NCI-H460 (cell line): ENCODE measurements at places on chromosomes 3 and 15. TPM values are rescaled to one million over a fixed set of nuclear protein-coding genes. Genes with fewer than 3 reads are reported as not detected.

DNA sequence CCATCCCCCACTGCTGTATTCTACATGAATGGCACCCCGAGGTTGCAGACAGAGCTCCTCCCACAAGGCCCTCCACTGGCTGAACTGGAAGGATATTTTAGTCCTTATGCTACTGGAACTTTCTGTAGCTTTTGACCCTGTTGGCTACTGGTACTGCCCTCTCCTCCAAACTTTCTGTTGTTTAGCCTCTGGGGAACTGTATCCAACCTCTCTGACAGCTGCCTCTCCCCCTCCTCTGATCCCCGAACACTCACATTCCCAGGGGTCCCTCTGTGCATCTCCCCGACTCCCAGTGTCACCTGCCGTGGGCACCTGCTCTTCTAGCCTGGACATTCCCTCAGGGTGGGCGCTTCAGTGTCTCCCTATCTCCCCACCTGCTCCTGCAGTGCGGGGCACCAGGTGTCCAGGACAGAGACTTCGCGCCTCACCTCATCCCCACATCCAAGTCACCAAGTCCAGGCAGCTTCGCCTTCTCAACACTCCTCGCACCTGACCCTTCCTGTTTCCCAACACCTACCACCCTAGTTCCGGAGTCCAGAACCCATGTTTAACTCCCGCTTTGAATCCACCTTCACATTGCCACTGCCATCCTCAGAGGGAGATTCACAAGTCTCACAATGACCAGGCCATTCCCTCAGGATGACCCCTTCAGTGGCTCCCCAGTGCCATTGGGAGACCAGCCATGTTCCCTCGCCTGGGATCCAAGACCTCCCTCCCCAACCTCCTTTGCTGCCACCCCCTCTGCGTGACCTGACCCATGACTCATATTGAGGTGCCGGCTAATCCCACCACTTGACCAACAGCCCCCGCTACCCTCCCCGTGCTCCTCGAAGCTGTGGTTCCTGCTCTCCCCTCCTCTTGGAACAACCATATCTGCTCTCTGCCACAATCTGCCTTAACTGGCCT lies 34.2 kb downstream of the BDH1 start:
- DNase-seq = no peak

DZIP1L gene
- 2.5 and 4.7 TPM in 2 replicates for total RNA-seq

DNA sequence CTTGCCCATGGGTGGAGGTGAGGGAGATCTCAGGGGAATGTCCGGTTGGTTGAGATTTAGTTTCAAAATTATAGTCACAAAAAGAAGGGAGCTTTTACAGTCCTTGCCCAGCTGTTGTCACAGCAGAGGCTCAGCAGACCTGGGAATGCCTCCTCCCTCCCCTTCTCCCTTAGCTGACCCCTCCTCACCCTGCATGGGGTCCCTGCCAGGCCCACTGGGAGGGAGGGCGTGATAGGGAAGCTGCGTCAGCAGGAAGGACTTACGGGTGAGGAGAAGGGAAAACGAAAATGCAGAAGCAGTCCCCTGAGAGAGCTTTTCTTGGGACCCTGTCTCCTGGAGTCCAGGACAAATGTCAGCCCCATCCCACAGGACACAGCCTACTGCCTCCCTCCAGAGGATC lies 18.9 kb downstream of the SCN5A start:
- DNase-seq = no peak

GRCh38 chr3:29758434-29759322 lies 477.8 kb downstream of the RBMS3 start:
- peak; percentile 75 for DNase-seq

P4HTM gene
- total RNA-seq = 43.0 and 45.8 TPM in 2 replicates

WDR93 gene
- 0.17 and 0.30 TPM in 2 replicates for total RNA-seq

DNA sequence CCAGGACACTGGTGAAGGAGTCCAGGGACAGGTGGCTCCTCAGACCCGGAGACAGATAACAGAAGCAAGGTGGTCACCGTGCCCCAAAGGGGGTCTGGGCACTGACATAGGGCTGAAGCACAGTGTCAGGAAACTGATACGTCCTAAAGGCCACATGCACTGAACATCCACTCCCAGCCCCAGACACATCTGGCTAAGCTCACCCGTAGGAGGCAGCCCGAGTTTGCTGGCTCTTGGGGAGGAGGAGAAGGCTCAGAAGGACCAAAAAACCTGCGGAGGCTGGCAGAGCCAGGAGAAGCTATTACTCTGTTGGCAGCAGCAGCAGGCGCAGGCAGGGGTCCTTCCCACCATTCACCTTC lies 1.2 kb downstream of the CACNA2D2 start:
- no peak for DNase-seq

ETV5 gene
- 51.4 and 52.3 TPM in 2 replicates for total RNA-seq

- DNase-seq = no peak
These were observed 167.8 kb upstream of the CCDC54 start for GRCh38 chr3:107209302-107209990.

GRCh38 chr3:170751083-170751898 lies 118.7 kb downstream of the RPL22L1 start:
- DNase-seq = peak; percentile 82

GRCh38 chr15:76340803-76341365 lies 4.3 kb downstream of the ISL2 start:
- no peak for DNase-seq

GRCh38 chr3:24520976-24521419 lies 26.3 kb upstream of the THRB start:
- DNase-seq = no peak

GRCh38 chr3:68360492-68360891 lies 571.9 kb downstream of the TAFA4 start:
- no peak for DNase-seq

SI gene
- not detected in 2 replicates for total RNA-seq

DNA sequence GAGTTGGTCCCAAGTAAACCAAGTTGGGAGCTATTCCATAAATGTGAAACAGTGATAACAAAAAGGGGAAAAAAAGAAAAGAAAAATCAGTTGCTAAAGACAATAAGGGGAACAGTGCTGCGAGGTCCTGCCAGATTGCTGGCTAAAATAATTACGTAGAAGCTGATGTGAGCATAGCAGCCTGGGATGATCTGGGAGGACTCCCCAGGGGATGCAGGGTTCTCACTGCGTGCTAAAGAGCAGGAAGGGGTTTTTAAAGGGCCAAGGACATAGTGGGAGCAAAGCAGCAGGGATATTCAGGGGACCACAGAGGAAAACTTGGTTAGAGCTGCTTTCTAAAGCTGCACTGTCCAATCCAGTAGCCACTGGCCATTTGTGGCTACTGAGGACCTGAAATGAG lies 133.0 kb upstream of the UMPS start:
- no peak for DNase-seq

DNA sequence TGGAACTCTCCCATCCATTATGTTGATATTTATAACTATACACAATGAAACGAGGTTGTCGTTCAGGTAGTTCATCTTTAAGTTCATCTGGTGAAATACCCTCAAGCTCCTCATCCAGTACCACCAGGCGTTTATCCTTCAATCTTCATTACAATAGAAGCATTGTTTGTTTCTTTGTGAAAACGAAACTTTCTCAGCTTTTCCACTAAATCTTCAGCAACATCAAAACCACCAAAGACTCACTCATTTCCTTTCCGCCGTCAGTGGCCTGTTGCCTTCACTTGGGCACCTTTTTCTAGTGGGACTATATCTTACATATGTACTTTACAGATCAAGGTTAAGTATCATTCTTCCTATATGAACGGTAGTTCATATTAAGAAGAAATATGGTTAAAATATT lies 44.1 kb upstream of the TFG start:
- DNase-seq = no peak

CADM2 gene
- 20.9 and 25.0 TPM in 2 replicates for total RNA-seq

DNA sequence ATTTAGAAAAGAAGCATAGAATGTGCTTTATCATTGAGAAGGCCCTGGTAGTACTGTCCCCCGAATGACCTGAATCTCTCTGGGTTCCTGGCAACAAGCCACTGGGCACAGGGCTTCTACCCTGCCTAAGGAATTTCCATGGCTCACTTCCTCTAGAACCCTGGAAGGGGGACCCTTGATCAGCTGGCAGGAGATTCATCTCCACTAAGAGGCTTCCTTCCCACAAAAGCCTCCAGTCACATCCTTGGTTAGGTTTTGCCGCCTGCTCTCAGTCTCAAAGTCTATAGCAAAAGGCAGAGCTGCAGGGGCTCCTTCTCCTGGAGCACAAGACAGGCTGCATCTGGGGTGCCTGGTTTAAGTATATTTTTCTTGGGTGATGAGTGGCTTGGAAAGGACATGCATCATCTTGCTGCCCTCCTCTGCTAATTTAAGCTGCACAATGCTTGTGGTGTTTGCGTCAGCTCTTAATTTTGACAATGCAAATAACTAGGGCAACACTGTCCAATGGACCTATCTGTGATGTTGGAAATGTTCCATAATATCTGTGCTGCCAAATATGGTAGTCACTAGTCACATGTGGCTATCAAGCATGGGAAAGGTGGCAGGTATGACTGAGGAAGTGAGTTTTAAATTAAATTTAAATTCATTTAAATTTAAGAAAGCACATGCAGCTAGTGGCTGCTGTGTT lies 33.4 kb upstream of the RARRES1 start:
- DNase-seq = no peak

DNA sequence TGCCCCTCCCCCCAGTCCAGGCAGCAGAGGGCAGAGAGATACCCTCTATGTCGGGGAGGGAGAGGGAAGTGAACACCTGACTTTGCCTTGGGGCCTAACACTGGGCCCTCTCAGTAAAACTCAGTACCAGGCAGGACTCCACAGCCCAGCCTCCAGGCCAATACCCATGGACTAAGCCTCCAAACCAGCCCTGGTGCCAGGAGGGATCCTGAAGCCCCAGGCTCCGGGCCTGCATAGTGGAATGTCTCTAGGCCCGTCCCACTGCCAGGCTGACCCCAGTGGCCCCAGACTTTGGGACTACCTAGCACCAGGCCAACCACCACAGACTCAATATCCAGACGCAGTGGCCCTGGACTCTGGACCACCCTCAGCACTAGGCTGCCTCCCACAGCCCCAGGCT lies 46.6 kb downstream of the CRYGS start:
- DNase-seq = no peak

PPP1R2 gene
- 26.9 and 71.6 TPM in 2 replicates for total RNA-seq

GRCh38 chr15:63231706-63232105 lies 42.3 kb downstream of the RAB8B start:
- DNase-seq = no peak

ACP3 gene
- 0.50 and 0.78 TPM in 2 replicates for total RNA-seq

- DNase-seq = no peak
These were observed 1.1 kb downstream of the SLCO2A1 start for GRCh38 chr3:134028486-134029255.

ERICH6 gene
- total RNA-seq = not detected in 2 replicates

DNA sequence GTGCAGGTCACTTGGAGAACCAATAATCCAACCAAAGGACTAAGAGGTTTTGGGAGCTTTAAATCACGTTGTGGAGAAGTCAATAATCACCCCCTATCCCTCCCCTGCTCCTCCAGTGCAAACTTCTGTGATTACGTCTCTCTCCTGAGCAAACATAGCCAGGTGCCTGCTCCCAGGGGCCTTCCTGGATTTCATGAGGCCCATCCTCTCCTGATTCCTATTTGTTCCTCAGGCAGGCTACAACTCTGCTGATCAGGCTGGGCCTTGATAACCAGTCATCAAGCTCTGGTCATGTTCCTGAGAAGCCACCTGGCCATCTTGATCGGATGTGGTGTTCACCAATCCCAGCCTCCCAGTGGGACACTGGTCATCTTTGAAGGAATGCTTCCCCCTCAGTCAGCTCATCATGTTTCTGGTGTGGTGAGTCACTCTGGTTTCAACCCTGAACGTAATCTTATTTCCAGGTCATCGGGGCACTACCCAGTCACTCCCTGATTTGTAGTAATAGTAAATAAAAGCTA lies 2.9 kb upstream of the ZNF710 start:
- no peak for DNase-seq

FBXO40 gene
- total RNA-seq = not detected in 2 replicates

DNA sequence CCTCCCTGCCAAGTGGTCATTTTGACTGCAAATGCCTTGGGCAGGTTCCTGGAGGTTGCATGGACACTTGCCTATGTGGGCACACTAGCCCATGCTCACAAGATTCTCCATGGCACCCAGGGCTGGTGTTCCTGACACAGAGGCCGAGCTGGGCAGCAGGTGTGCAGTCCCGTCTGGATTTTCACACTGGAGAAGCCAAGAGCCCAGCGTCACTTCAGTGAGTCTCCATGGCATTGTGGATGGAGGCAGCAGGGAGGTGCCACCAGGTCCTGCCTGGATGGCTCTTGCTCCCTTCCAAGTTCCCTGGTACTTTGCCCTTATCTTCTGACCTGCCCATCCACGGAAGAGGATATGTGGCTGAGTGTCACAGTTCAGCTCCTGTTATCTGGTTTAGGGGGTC lies 63.7 kb upstream of the PLCL2 start:
- DNase-seq = no peak

DNA sequence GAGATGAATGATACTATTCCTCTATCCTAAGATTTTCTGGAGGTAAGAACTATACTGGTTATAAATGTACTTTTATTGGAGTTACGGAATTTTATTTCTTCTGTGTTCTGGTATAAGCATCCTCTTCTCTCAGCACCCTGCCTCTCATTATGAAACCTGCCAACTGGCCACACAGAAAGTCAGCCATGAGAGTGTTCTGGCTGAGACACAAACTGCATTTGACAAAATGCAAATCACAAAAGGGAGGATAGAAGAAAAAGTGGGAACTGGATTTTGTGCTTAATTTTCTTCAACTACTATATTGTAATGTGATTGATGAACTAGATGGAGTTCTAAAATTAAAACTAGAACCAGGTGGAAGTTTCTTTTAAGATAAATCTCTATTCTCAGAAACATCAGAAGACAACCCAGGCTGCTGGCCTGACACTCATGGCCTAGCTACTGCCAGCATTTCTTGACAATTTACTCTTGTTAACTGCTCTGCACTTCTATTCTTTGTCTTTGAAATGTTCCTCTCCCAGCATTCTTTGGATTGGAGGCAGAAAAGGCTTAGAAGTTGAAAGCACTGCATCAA lies 143.1 kb downstream of the WDR76 start:
- no peak for DNase-seq

DNA sequence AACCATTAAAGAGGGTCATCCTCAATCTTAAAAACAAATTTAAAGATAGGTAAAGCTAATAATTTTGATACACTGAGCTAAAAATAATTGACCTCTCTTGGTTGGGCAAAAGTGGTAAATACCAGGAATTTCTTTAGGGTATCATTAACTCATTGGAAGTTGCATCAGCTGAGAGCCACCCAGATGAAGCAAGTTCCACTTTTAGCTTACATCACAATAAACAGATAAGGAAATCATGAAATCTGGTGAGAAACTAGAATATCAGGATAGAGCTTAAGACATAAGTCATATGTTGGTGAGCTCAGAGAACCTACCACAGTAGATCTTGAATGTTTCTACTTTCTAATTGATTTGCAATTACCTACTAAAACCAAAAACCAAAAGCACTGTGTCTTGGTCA lies 97.4 kb upstream of the SLC2A2 start:
- no peak for DNase-seq

DNA sequence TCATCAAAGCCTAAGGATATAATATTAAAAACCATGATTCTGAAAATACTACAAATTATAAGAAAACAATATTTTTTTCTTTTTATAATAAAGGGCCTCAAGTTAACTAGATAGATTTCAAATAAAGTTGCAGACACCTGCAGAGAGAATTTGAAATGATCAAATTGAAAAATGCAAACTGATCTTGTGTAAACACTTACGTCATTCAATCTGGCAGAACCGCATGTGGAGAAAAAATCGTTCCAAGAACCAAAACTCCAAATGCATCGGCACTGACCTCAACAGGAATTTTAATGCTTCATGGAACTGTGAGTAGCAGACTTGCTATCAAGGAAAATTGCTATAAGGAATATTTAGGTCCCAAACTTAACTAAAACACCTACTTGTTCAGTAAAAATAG lies 17.2 kb downstream of the CPA3 start:
- DNase-seq = no peak
